OCI-LY7 (cell line): ENCODE measurements at places on chromosomes 4 and X.
A peak's percentile ranks its signal among the peaks of the same experiment; 100 is the strongest.

GRCh38 chrX:55816023-55816422 is 98.5 kb downstream of the RRAGB start:
- DNase-seq, result no peak

- no peak for DNase-seq
Measured at GRCh38 chr4:161813889-161814288, 349.9 kb downstream of the FSTL5 start.

- no peak for DNase-seq
Measured at GRCh38 chr4:186304866-186305505, 39.0 kb downstream of the F11 start.

- DNase-seq, result no peak
Measured at GRCh38 chr4:17260166-17260907, 251.6 kb downstream of the QDPR start.

DNA sequence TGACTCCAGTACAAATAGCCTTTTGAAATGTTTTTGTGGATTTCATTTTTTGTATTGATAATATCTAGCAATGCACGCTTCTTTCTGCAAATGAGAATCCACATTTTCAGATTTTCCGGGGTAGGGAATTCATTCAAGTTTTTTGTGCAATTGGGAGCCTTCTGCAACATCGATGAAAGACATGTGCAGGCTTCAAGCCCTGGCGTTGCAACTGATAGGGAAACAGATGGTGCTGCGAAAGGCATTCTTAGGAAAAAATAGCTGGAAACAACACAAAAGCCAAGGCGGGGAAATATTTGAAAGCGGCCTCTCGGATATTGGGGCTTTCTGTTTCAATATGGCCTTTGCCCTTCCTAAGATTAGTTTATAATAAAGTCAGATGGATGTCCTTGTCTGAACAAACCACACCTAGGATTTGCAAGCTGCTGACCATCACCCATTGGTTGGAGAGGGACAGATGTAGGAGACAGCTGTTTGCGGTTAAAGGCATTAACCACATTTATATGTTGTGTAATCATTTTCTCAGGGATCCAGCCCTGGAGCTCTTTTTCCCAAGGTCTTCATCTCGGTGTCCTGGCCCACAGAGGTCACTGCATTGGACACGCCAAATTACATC is 136.5 kb downstream of the PRKX start:
- no peak for DNase-seq

DNA sequence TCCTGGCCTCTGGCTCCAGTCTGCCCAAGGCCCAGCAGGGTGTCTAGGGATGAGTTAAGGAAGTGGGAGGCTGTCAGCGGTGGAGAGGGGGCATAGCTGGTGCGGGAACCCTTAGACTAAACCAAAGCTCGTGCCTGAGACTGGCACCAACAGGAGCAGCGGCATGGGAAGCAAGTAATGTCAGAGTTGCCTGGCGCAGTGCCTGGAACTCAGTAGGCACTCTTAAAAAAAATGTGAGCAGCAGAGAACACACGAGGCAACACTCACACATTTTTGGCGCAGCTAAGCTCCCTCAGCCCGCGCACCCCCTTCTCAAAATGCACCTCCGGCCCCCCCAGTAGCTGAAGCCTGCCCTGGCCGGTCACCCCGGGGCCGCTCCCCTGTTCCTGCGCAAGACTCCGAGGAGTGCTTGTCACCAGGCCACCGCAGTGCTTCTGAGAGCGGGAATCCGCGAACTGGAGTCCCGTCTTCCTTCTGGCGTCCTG is 583 bp downstream of the GABRE start:
- no peak for DNase-seq

DNA sequence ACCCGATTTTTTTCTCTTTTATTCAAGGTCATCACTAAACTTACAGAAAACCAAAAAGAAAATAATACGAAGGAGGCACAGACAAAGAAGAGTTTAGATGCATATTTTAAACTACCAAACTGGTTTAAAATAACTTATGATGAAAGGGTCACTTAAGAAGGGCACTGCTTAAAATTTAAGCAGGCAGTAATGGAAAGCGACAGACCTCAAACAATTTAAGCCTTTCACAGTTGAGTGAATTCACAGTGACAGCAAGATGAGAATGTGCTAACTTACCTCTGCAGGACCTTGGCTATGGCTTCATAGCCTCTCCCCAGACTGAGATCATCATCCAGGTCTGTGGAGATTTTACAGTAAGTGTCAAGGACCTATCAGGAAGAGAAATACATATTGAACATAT is 112.1 kb downstream of the TTC29 start:
- no peak for DNase-seq

DNA sequence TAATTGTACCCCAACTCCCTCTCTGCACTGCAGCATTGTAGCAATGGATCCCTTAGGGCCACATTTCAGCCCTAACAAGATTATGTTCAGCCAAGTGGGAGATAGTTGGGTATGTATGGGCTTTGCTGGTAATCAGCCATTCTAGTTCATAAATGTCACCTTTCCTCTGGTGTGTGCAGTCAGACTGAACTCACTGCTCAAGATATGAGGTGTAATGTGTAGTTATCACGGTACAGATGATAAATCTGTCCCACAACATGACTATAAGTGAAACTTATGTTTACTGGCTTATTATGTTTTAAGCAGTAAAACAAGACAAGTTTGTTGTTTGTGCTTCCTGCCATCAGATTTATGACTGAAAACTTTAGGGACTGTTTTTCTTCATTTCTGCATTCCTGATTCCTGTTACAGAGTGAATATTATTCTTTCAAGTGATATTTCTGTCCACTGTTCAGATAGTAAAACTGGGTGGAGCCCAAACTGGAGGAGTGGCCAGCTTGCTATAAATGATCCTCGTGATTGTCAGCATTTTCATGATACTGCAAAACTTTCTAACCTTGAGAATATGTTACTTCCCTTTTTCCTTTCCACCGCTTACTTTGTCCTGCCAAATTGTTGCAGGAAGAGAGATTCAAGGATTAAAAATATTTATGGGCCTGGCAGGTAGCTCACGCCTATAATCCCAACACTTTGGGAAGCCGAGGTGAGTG is 44.9 kb downstream of the ANAPC4 start:
- DNase-seq, result no peak

- DNase-seq, result no peak
Measured at GRCh38 chrX:134623293-134624045, 34.8 kb downstream of the PLAC1 start.

DNA sequence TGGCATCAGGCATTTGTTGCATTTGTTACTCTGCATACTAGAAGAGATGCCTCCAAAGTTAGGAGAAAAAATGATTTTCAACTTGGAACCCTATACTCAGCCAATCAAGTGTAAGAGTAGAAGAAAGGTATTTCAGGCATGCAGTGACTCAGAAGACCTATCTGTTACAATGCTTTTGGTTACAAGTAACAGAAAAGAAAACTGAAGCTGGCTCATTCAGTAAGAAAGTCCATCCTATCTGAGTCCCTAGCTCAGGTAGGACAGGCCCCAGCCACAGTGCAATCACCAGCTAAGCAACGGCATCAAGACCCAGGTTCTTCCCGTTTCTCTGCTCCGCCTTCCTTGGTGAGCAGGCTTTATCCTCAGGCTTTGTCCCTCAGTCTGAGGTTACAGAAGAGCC is 23.3 kb downstream of the MECP2 start:
- no peak for DNase-seq

- peak; percentile 37 for DNase-seq
Measured at GRCh38 chr4:106315476-106315967, 487 bp downstream of the TBCK start.

GRCh38 chrX:139720136-139720535 is 12.2 kb upstream of the MCF2 start:
- DNase-seq, result no peak

DNA sequence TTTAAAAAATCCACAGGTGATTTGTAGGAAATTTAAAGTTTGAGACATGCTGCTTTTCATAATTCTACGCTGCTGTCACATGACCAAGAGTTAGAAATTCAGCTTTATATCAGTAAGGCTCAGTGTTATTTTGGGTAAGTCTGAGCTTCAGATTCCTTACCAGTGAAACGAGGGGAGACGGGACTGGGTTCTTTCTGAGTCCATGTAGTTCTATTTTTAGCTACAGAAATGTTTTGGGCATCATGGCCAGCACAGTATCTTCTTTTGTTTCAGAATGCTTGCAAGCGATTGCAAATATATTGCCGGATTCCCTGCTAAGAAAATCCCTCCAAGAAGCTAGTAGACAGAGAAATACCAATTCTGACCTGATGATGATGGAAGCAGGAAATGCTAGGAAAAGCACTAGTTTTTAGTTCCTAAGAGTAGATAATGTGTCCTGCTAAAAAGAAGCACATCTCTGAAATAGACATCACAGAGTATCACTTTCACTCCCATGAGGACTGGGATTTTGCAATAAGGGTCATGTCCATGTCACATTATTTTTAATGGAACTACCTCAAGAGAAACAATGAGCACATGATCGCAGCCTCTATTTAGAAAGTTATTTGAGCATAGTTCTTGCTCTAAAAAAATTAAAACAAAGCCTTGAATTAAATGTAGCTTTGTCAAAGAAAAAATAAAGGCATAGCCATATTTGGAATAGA is 10.9 kb downstream of the ATP1B4 start:
- DNase-seq, result no peak

- DNase-seq, result no peak
Measured at GRCh38 chr4:6461301-6462165, 10.9 kb downstream of the PPP2R2C start.

DNA sequence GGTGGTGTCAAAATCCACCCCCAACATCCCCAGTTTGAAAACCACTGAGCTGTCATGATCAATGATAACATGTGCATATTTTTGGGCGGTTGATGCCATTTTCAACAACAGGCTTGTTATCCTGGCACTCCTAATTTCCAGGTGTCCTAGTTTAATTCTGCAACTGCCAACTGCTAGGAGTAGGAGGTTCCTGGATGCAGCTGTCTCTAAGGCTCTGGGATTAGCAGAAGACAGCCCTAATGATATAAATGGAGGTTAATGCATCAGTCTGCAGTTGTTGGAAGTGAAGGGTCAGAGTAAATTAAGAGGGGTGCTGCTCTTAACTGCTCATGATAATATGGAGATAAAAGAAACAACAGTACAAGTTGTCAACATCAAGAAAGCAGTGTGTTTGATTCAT is 23.8 kb downstream of the ARFIP1 start:
- no peak for DNase-seq

GRCh38 chr4:151276787-151277562 is at the start of gene PRSS48:
TSS of gene PRSS48 (plus strand) at chr4:151277161. CDS start at chr4:151277173, 12 bp downstream.
- peak; percentile 48 for DNase-seq

DNA sequence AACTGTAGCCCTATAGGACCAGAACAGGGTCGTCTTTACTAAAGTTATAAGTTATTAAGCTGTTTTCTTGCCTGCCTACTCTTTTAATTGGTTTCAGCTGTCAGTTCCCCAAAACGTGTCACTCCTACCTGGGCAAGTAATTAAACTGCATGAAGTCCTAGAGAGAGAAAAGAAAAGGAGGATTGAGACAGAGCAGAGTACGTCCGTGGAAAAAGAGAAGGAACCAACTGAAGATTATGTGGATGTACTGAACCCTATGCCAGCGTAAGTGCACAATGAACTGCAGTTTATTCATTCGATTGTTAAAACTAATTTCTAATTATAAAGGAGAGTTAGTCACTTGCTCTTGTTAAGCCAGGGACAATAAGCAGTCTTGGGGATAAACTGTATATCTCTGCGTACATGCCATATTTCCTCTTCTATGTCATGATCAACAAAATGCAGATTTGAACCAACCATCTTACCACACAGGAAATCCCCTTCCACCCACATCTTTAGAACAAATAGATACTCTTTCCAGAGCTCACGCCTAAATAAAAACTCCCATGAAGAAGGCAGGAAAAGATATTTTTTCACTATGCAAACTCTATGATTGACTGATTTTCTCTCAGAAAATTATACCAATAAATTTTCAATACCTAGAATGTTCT is 22.8 kb downstream of the STAP1 start:
- DNase-seq, result no peak

DNA sequence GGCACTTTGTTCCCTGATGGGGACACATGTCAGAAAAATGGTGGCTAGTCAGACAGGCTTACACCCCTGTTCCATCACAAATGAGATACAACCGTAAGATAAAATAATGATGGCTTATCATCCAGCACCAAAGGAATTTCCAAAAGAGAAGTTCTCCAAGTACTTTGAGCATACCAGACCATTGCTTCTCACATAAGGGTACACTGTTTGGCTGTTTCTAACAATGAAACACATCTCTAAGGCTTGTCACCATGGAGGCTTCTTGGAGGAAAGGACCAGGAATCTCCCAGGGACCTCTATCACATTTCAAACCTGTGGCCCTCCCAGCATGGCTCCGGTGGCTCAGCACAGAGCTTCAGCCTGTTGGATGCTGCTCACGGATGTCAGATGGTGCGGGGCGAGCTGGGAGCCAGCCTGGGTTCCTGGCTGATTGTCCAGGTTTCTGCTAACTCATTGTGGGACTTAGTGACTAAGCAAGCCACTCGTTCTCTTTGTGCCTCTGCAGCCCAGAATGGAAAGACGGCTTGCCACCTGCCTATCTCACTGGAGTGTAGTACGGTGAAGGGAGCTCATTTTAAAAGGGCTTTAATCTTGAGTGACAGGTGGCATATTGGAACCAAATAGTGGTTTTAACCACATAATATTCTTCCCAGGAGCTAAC is 54.5 kb downstream of the FHDC1 start:
- DNase-seq, result no peak

DNA sequence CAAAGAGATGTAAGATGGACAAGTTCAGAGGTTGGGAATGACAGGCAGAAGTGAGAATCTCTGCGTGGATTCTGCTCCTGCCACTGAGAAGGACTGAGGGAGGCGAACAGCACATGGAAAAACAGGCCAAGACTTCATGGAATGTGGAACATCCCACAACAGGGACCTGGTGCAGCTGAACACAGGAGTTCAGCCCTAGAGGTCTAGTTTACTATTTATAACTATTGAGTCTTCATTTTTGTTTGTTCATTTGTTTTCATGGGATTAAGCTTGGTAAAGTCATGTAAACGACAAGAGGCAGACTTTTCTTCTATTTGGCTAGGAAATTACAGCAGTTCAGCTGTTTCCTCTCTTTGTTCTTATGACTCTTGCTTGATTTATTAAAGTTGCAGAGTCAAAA is 234.5 kb downstream of the MAML3 start:
- no peak for DNase-seq

DNA sequence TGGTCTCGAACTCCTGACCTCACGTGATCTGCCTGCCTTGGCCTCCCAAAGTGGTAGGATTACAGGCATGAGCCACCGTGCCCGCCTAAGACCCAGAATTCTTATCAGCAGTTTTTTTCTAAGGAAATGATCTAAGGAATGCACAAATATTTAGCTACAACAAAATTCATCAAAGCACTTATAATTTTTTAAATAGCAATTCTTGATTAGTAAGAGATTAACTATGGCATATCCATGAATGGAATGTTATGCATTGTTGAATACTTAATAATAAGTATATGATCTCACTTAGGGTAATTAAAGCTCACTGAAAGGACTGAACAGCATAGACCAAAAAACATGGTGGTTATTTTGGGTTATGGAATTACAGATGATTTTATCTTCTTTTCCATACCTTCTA is 18.4 kb downstream of the CENPU start:
- DNase-seq, result no peak

GRCh38 chr4:143421609-143422008 is 84.9 kb downstream of the GAB1 start:
- no peak for DNase-seq

- peak; percentile 30 for DNase-seq
Measured at GRCh38 chr4:170589597-170590191, 499.9 kb upstream of the AADAT start.
